Upper lobe of left lung (tissue), 6 donors: ENCODE measurements at places on chromosomes 4 and X. TPM values are rescaled to one million over a fixed set of nuclear protein-coding genes. Genes with fewer than 3 reads are reported as not detected.

The EDA2R gene
- total RNA-seq, result 2.1 TPM

The KDR gene
- 28.5 TPM for total RNA-seq

The C4orf50 gene
- 1.00 TPM for total RNA-seq

DNA sequence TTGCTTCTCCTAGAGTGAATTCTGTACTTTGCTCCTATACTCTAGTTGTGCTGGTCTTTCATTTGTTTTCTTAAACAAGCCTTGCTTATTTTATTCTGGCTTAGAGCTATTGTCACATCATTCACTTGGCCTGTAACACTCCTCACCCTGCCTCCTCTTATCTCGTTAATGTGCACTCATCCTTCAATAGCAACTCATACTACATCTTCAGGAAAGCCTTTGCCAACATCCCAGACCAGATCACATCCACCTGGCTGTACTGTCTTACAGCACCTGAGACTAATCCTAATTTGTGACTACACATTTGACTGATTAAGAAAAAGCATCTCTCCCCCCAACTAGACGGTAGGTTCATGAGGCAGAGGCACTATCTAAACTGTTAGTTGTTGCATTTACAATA lies 80.8 kb downstream of the SLC7A11 start:
- H3K36me3 ChIP-seq, result no peaks in the 10 kb centered on the region
- H3K27me3 ChIP-seq, result no peaks in the 10 kb centered on the region
- no peak overlapping the region for H3K4me3 ChIP-seq
- no peak for DNase-seq
- no peak overlapping the region for H3K27ac ChIP-seq

- H3K4me1 ChIP-seq, result no peaks in the 10 kb centered on the region
- no peak for DNase-seq
- H3K27me3 ChIP-seq, result no peaks in the 10 kb centered on the region
Observed at GRCh38 chr4:174398728-174399127, 115.0 kb downstream of the CEP44 start.
